Placental epithelial cell (primary cell): ENCODE measurements at places on chromosomes 5 and 9. TPM values are rescaled to one million over a fixed set of nuclear protein-coding genes. Genes with fewer than 3 reads are reported as not detected.

CDHR2 gene
- total RNA-seq: not detected in 2 replicates

GABBR2 gene
- total RNA-seq: 0.76 TPM in 1 of 2 replicates, not detected in the other

OTULINL gene
- total RNA-seq: 14.1 and 27.5 TPM in 2 replicates

PIK3R1 gene
- 58.7 and 127 TPM in 2 replicates for total RNA-seq

PTGS1 gene
- under 0.01 and 0.33 TPM in 2 replicates for total RNA-seq

MYOT gene
- not detected in 2 replicates for total RNA-seq

DBH gene
- total RNA-seq: not detected in 2 replicates
